ENCODE measurements at places on chromosomes 11 and 22.

DNA sequence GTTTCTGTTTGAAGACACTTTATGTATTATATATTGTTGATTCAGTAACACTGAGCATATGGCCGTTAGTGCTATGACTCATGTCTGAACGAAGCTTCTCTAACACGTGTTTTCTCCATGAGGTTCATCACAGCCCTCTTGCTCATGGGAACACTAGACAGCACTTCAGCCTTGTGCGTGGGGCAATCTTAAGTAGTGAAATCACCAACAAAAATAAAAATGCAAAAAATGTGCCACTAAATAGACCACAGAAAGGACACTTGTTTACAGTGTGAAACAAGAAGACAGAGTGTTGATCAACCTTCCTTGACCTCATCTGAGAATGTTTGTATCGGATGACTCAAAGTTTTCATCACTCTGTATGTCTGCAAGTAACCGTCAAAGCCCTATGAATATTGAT lies 94.5 kb downstream of the FDX1 start:
- DNase-seq, result no peak

- no peak for DNase-seq
Observed at GRCh38 chr11:61895046-61895717, 3.8 kb upstream of the FADS3 start.

- no peak for DNase-seq
Observed at GRCh38 chr11:69655479-69656428, 14.8 kb downstream of the CCND1 start.

DNA sequence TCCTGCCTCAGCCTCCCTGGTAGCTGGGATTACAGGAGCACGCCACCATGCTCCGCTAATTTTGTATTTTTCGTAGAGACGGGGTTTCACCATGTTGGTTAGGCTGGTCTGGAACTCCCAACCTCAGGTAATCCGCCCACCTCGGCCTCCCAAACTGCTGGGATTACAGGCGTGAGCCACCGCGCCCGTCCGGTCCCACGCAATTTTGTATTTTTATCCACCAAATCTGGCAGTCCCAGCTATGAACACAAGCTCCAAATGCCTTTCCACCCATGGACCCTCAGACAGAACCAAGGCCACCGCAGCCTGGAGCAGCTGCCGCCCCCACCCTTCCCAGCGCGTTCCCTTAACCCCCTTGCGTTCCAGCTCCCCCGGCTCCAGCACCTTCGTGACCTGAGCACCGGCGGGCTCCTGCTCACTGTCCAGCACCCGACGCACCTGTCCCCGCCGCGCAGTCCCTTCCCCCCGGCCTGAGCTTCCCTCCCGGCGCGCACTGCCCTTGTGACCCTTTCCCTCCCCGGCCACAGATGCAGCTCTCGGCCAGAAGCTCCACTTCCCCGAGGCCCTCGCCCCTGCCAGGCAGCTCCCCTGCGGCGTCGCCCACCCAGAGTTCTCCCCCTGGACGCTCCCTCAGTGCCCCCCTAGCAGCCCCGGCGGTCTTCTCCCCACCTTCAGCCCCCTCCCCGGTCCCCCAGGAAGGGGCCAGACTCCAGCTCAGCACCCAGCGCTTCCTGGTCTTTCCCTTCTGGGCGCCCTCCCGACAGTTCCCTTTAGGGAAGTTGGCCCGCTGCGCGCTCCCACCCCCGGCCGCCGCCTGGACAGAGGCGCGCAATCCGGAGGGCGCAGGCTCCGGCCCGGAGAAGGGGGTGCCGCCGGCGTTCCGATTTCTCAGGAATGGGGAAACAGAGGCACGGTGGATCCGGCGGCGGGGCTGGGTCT lies 5.6 kb upstream of the ZBED4 start:
- no peak for DNase-seq

GRCh38 chr22:41801147-41801819 lies 804 bp downstream of the CCDC134 start:
- DNase-seq, result no peak

DNA sequence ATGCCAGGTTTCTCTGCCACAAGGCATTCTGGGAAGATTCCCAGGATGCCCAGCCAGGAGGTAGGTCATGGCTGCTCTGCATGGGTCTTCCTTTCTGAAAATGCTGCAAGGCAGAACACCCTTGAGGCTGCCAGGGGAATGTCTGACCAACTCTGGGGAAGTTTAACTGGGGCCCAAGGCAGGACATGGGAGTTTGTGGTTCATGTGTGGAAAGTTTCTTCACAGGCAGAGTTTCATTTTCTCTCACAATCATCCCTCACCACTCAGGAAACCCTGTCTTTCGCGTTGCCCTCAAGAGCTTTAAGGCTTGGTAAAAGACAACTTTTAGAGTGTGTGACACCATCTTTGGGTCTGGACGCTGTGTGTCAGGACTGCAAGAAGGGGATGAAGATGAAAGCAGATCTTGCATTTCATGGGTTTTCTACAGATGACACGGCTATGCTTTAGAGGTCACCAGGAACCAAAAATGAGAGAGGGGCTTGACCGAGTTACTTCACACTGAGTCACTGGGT lies 133.5 kb downstream of the CD44 start:
- DNase-seq, result peak; percentile 41

DNA sequence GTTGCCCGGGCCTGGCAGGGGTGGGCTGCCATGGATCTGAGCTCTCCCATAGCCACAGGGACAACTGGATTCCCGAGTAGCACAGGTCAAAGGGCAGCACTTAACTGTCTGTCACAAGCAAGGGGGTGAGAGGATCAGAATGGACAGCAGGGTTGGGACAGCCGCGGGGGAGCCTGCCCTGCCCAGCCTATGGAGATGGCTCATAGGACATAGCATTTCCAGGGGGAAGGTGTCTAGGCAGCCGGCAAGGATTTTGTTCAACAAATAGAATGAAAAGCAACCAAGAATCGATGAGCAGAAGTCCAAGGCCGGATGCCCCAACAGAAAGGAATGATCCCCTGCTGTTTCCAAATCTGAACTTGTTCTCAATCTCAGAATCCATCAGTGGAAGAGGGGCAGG lies 92.9 kb downstream of the RPS6KA4 start:
- no peak for DNase-seq

DNA sequence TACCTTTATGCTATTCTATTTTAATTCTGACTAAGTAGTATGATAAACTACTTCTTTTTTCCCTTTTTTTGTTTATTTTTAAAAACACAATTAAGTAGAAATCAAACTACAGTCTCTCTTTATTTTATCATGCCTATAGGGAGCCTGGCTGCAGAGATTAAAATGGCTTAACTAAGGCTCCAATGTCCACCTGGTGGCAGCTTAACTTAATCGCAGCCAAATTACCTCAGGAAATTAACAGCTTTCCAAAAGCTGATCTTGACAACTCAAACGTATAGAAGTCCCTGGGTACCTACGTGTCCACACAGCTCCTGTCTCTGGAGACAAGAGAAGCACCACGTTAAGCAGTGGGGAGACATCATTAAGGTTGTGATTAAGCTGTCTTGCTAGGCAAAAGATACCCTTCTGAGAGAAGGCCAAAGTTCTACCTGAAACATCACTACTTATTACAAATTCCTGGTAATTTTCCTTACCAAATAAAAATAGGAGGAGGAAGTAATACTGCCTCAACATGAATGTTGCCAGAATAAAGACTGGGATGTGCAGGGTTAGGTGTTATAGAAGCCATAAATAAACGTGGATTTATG lies 63.2 kb upstream of the SNX19 start:
- no peak for DNase-seq

DNA sequence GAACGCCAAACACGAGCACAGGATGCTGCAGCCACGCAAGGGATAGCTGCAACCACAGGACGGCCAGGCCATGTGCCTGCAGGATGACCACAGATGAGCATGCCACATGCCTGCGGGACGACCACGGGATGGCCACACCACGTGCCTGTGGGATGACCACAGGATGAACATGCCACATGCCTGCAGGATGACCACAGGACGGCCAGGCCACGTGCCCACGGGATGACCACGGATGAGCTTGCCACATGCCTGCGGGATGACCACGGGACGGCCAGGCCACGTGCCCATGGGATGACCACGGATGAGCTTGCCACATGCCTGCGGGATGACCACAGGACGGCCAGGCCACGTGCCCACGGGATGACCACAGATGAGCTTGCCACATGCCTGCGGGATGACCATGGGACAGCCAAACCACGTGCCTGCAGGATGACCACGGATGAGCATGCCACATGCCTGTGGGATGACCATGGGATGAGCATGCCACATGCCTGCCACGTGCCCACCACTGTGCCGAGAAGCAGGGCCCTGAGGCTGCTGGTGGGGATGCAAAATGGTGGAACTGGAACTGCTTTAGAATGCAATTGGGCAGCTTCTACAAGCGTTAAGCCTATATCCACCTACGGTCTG lies 12.8 kb upstream of the MOB2 start:
- no peak for DNase-seq

DNA sequence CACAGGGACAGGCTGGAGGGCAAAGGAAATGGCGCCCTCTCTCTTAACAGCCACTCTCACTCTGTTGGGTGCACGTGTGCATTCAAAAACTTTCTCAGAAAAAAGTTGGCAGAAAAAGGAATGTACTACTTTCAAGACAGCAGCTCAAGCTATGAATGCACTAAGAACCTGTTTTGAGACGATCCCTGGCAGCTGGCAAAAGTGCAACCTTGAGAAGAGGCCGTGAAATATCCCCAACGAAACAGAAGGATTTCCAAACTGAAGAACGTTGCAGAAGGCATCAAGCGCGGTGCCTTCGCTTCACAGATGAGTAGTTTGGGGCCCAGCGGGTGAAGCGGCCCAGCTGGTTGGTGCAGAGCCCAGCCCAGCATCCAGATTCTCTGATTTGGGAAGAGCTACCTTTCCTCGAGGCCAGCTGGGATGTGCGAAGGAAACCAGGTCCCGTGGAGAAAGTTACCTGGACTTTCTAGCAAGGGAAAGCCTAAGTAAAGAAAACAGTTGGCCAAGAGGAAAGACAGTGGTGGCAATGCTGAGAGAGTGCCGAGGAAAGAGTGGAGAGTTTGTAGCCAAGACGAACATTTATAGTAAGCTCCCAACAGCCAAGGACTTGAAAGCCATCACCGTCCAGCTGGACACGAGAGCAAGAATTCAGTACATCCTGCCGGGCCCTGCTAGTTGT lies 16.3 kb downstream of the IFT27 start:
- DNase-seq, result no peak

DNA sequence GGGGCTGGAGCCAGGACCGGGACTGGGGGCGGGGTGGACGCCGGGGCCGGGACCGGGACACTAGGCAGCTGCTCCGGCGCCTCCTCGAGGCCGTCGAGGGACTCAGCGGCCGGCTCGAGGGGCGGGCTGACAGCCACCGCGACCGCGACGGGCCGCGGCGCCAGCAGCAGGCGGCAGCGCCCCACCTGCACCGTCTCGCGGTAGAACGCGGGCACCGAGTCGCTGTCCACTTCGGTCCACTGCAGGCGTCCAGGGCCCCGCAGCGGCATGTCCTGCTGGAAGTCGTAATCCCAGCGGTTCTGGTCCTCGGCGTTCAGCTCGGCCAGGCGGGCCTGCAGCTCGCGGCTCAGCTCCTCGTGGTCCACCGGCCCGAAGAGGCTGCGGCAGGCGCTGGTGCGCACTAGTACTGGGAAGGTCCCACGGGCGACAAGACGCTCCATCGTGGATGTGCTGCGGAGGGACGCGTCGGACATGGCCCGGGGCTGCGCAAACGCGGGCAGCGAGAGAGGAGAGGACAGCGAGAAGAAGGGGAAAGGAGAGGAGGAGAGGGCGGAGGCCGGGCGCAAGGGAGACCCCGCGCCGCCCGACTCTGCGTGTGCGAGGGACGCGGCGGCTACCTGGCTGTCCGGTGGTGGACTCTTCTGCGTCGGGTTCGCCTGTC lies 428 bp downstream of the CDKN1C start:
- peak; percentile 37 for DNase-seq

- no peak for DNase-seq
Observed at GRCh38 chr22:25668437-25668836, 73.6 kb upstream of the MYO18B start.

- DNase-seq, result no peak
Observed at GRCh38 chr11:93689240-93689639, 27.8 kb downstream of the CEP295 start.

- no peak for DNase-seq
Observed at GRCh38 chr11:111384494-111384893, 5.4 kb upstream of the POU2AF1 start.

GRCh38 chr11:131544591-131544990 lies 174.2 kb downstream of the NTM start:
- no peak for DNase-seq

Data from CD4-positive, alpha-beta T cell treated with Interleukin-1 beta for 1 hour (primary cell).